ENCODE measurements at places on chromosomes 1 and 21.

DNA sequence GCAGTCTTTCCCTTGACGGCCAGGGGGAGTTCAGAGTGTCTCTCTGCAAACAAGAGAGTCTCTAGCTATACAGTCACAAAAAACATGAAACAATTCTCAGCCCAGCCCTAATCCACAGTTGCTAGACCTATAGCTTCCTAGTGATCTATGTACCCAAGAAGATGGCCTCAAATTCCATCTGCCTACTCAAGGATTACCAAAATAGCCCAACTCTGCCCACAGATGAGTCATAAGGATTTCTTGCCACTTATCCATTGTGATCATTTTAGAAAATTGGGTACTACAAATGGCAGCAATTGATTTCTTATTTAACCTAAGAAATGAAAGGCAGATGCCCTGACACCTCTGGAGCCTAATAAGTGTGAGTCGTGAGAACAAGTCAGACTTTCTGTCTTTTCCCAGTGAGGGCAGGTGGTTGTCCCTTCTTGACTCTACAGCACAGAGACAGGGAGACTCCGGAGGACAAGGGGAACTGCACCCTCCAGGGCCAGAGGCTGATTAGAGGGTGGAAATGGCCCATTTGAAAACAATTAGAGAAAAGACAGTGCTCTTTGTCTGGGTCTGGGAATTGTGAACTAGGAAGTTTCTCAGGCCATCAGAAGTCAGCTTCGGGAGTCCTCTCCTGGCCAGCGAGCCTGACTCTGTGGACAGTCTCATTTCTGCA is 65.4 kb downstream of the ABCA4 start:
- no peak for DNase-seq

- DNase-seq, result no peak
Measured at GRCh38 chr1:162694911-162695310, 62.6 kb downstream of the DDR2 start.

GRCh38 chr1:228827019-228827418 is 91.7 kb downstream of the RHOU start:
- no peak for DNase-seq

DNA sequence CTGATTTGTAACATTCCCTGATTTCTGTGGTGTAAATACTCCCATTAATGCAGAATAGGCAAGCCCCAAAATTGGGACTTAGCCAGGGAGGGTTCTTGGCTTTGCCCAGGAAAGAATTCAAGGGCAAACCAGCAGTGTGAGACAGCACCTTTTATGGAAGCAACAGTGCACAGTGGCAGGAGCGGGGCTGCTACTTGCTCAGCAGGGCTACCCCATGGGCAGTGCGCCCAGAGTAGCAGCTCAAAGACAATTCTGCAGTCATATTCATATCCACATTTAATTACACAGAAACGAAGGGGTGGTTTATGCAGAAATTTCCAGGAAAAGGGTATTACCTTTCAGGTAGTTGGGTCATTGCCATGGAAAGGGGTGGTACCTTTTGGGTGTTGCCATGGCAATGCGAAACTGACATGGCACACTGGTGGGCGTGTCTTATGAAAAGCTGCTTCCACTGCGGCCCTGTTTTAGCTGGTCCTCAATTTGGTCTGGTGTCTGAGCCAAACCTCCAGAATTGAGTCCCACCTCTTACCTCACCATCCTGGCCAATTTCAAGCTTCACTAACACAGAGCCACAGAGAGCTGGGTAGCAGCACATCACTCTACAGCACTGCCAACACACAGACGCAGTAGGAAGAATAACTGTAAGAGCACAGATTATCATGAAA is 35.9 kb downstream of the FHAD1 start:
- no peak for DNase-seq

- DNase-seq, result no peak
Measured at GRCh38 chr1:228176461-228177182, 11.0 kb downstream of the IBA57 start.

DNA sequence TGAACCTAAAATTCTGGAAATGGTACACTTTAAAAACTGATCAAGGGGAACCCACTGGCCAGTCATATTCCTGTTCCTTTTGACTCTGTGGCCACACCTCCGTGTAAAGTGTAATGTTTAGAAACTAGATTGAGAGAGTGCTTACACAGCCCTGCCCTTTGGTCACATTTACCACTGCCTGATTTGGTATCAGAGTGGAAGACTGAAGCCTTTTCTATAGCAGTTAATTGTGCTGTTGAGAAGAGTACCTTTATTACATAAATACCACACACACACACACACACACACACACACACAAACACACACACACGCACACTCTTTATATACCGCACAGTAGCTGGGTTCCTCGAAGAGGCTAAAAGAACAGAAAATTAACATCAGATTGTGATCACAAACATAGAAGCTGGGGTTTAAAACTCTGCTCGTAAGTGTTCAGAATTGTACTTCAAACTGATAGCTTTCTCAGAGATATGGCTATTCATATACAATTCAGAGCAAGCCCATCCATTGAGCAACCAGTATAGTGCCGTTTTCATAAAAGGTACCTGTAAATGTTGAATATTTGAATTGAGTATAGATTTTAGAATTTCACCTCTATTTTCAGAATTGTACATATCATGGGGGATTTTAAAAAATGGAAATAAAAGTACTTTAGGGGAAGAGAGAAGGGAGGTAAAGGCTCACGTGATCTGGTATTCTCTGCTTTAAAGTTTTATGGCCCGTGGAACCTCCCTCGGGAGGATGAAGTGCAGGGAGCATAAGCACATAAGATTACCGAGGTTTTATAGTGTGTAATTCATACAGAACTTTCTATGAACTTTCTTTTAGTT is 37.5 kb downstream of the CAMTA1 start:
- no peak for DNase-seq

DNA sequence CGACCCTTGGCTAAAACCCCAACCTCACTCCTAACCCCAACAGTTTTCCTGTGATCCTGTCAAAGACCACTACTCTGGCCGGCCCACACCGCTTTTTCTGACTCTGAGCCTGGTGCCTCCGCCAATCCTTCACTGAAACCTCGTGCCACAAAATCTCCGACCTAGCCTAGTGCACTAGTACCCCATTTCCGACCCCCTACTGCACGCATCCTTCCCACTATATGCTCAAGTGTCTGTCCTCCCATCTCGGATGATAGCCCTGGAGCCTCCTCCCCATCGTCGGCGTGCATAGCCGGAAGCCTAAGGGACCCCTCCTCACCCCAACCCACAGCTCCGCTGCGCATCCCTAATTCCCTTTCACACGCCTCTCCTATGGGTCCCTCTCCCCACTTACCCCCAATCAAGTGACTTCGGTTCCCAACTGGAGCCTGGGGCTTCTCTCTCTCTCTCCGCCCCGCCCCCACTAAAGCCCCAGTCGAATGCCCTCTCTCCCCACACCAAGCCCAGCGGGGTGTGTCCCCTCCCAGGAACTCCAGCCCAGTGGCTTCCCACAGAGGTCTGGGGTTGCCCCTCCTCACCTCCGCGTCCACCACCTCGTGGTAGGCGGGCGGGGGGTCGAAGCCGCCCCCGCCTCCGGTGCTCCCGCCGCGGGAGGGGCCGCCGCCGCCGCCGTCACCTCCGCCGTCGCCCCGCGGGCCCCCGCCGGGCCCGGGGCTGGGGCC is 791 bp downstream of the USP24 start:
- DNase-seq, result no peak

DNA sequence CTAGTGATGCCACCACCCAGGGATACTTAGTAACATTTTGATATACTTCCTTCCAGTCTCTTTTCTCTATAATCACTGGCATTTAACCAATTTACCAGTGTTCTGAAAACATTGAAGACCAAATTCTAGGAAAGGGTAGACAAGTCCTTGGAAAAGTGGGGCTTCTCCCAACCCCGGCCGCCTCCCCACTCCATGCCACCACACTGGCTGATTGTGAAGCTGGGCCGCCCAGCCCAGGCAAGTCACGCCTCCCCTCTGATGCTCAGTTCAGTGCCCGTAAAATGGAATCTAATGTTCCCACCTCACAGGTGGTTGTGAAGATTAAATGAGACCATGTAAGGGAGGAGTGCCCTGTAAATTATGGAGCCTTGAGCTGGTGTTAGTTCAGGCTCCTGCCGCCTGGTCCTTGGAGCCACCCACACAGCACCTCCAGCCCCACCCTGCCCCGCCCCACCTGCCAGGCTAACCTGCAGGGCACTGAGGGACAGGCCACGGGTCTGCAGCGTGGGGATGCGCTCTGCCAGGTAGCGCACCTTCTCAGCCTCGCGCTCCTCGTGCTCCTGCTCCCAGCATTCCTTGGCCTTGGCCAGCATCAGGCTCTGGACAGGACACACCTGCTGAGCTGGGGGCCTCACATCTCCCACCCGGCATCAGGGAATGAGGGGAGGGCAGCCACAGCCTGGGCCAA is 7.3 kb downstream of the TNNI1 start:
- DNase-seq, result no peak

GRCh38 chr1:156889802-156890580 is 3.5 kb upstream of the PEAR1 start:
- DNase-seq, result peak; percentile 26

DNA sequence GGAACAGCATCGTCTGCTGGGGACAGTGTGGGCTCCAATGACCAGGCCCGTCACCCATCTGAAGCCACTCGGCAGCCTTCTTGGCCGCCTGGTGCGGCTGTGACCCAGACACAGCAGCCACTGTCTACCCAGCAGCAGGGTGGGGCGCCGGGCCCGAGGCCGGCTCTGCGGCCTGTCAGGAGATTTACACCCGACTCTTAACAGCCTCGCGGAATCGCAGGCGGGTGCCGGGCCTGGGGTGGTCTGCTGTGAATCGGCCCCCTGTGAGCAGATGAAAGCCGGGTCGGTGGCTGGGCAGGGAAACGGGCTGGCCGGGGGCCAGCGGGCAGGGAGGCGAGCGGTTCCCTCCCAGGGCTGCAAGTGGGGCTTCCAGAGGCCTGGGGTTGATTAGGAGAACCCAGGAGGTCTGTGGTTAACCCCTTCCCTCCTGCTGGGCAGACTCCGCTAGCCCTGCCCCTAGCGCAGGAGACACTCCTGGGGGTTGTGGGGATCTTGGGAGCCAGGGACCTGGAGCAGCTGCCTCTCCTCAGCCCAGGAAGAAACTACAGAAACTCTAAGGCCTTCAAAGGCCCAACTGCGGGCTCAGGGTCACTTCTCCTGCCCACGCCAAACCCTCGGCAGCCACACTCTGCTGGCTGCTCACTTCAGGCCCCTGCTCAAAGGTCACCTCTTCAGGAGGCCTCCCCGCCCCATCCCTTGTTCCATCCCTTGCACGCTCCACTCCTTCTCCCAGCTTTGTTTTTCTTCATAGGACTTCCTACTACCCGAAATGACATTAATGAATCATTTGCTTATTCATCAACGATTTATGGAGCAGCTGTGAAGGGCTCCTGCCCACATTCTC is 15.6 kb downstream of the RUNX3 start:
- DNase-seq, result no peak

GRCh38 chr1:178867670-178868069 is 3.2 kb downstream of the ANGPTL1 start:
- DNase-seq, result no peak

DNA sequence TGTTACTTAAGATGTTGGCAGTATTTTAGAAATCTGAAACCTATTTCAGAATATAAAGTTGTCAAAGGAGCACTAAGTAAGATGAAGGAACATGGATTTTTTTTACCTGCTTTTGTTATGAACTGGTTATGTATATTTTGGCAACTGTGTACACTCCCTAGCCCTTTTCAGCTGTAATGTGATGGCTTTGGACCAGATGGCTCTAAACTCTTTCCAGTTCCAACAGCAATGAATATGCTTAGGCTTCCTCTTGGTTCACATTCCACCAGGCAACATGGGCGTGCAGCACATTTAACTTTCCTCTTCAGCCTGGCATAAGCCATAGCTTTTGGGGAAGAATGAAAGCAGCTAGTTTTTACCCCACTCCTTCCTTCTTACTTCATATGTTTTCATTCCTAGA is 95.6 kb upstream of the ADAMTS5 start:
- DNase-seq, result no peak

DNA sequence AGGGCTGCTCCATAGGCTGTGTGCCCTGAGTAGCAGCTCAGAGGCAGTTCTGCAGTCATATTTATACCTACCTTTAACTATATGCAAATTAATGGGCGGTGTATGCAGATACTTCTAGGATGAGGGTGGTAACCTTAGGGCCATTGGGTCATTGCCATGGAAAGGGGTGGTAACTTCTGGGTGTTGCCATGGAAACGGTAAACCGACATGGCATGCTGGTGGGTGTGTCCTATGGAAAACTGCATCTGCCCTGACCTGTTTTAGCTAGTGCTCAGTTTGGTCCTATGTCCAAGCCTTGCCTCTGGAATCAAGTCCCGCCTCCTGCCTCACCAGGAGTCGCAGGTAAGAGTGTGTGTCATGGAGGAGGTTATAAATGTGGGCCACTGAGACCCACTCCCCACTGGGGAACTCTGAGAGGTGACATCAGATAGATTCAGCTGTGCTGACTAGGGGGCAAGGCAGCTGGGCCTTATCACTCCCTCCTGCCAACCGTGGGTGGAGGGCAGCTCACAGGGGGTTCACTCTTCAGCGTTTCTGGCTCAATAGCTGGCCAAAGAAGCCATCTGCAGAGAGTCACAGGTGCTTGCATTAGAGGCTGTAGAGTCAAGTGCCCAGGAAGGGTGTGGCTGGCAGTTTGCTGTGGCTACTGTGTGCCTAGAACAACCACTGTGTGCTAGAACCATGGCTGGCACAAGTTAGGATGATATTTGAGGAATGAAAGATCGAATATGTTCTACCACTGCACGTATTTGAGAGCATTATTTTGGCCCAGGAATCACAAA is 19.0 kb downstream of the BACE2 start:
- DNase-seq, result no peak

DNA sequence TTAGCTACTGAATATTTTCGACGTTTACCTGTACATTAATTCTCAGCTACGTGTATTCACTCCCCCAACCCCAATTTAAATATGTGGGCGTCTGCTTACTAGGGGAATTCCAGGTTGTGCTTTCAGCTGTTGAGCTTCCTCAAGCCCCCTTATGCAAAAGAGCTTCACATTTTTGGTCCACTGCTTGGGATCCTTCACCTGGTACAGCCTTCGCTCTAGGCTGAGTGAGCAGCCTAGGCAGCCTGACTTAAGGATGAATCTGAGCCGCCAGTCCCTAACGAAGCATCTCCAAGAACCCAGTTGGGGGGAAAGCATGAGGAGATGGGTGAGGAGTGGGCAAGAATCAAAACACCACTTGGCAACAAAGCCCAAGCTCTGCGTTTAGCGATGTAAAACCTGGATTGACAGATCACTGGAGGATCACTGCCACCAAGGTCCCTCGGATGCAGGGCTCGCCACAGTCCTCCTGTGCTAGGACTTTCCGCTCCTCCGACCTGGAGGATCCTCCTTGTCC is 674 bp downstream of the BCL10 start:
- no peak for DNase-seq

- DNase-seq, result no peak
Measured at GRCh38 chr21:34941162-34941561, 107.9 kb downstream of the RUNX1 start.

GRCh38 chr1:184412472-184412871 is 25.6 kb downstream of the C1orf21 start:
- DNase-seq, result no peak

- no peak for DNase-seq
Measured at GRCh38 chr1:244052016-244052727, 1.1 kb downstream of the ZBTB18 start.

DNA sequence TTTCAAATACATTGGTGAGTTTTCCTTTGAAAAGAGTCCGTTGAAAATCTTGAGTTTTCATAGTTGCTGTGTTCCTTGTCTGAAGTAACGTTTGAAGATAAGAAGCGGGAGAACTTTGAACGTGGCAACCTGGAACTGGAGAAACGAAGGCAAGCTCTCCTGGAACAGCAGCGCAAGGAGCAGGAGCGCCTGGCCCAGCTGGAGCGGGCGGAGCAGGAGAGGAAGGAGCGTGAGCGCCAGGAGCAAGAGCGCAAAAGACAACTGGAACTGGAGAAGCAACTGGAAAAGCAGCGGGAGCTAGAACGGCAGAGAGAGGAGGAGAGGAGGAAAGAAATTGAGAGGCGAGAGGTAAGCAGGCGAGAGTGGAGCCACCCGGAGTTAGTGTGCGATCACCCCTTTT is 129.7 kb downstream of the ITSN1 start:
- no peak for DNase-seq
